ENCODE measurements at places on chromosomes 11 and 22.

DNA sequence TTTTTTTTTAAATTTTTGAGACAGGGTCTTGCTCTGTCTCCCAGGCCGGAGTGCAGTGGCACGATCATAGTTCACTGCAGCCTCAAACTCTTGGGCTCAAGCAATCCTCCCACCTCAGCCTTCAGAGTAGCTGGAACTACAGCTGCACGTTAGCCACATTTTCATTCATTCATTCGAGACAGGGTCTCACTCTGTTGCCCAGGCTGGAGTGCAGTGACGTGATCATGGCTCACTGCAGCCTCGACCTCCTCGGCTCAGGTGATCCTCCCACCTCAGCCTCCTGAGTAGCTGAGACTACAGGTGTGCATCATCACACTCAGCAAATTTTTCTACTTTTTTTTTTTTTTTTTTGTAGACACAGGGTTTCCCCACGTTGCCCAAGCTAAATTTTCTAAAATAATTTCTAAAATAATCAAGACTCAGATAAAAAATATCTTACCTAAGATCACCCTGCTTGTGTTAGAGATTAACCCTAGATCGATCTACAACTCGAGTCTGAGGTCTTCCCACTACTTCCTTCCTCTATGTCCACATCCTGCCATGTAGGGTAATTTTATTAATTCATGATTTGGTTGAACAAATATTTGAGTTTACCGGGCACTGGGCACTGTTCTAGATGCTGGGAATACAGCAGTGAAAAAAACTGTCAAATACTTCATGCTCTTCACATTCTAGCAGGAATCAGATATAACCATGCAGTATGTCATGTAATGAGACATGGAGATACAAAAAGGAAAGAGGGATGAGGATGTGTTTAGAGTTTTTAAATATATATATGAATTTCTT is 15.1 kb downstream of the EIF4G2 start:
- DNase-seq, result no peak

DNA sequence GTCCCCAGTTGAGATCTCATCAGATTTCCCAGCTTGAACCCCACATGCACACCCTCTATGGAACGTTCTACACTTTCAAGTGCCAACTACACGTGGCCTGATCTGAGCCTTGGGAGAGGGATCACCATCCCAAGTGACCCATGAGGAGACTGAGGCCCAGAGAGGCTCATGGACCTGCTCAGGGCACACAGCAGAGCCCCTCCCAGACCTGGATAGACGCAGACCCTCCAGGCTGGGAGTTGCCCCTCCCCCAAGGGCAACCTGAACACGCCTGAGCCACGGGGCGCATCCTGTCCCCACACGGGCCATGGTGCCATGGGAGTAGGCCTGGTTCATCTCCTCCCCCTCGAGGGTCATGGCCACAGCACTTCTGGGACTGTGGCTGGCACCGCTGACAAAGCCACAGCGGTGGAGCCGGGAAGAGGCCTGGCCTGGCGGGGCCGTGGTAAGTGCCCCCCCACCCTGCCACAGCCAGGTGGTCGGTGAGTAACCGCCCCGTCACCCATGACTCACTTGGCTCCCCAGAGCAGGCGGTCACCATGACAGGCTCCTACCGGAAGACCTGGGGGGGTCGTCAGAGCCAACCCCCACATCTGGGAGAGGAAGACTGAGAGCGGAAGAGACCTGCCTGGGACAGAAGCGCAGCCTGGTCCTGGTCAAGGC is 8.1 kb downstream of the WNT7B start:
- no peak for DNase-seq

DNA sequence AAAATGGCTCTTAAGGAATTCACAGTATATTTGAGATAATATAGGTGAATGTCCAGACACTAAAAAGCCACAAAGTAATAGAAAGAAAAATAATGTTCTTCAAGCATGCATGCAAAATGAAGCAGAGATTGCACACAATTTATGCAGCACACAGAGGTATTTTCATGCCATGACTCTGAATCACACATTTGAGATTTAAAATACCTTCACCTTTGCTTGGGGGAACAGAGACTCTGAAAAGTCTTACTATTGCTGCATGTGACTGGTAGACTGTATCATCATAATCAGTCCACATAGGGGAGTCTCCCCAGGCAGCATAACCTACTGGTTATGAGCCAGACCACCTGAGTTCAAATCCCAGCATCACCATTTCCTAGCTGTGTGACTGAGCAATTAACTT is 96.2 kb downstream of the RCN1 start:
- no peak for DNase-seq

- DNase-seq, result no peak
These were observed 1089.3 kb downstream of the FAM181B start for GRCh38 chr11:81644239-81644840.

GRCh38 chr11:12298610-12299009 is 78.8 kb upstream of the PARVA start:
- DNase-seq, result no peak

DNA sequence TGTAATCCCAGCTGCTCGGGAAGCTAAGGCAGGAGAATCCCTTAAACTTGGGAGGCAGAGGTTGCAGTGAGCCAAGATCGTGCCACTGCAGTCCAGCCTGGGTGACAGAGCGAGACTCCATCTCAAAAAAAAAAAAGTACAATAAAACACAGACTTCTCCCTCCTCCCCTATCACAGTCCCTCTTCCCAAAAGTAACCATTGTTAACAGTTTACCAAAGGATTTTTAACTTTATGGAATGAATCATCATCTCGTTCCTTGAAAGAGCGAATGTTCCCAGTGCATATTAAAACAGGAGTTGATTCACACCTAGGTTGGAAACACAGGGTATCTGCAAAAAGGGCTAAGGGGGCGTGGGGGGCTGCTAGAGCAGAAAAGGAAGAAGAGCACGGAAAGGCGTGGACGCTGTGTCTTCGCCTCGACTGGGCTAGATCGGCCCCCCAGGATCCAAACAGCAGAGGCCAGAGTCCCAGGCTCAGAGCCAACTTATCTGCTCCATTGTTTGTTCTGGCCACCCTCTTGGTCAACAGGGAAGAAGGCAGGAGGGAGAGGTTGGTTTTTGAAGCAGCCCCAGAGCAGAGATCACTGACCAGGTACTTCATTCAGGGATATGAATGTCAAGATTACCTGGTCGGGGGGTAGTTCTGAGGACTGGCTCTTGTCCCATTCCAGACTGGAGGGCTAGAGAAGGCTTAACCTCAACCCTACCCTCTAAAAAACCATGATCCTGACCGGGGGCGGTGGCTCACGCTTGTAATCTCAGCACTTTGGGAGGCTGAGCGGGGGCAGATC is 2.1 kb upstream of the AHNAK start:
- DNase-seq, result no peak

GRCh38 chr11:44570411-44571155 is 5.1 kb downstream of the CD82 start:
- DNase-seq, result no peak

DNA sequence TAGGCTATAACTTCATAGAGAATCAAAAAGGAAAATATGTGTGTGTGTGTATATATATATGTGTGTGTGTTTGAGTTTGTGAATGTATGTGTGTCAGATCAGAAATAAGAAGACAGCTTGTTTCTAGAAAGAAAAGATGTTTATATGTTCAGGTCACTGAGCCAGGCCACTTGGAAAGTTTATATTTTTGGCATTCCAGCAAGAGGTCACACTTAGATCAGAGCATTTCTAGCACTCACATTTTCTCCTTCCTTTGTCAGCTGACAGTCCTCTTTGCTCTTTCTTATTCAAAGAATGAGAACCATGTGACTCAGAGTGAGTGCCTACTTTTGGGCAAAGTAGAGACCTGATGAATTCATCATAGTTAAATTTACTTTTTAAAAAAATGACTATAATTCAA is 22.9 kb downstream of the RAB38 start:
- DNase-seq, result no peak

- DNase-seq, result no peak
These were observed 359.1 kb downstream of the KCNA4 start for GRCh38 chr11:29657709-29658108.

DNA sequence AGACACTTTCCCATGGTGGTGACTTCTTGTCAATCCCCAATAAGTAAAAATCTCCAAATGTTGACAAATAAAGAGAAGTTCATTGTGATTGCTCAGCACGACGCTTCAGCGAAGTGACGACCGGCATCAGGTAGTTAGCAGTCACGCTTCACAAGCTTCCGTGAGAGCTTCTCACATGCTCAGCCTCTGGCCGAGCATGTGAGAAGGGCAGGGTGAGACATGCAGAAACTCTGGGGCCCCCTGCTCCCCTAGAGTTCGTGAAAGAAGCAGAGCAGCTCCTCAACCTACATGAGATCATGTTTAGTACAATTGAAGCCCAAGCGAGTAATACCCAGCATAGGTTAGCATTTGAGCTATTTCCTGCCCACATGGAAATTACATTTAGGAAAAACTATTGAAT is 4.4 kb upstream of the C11orf16 start:
- DNase-seq, result no peak

DNA sequence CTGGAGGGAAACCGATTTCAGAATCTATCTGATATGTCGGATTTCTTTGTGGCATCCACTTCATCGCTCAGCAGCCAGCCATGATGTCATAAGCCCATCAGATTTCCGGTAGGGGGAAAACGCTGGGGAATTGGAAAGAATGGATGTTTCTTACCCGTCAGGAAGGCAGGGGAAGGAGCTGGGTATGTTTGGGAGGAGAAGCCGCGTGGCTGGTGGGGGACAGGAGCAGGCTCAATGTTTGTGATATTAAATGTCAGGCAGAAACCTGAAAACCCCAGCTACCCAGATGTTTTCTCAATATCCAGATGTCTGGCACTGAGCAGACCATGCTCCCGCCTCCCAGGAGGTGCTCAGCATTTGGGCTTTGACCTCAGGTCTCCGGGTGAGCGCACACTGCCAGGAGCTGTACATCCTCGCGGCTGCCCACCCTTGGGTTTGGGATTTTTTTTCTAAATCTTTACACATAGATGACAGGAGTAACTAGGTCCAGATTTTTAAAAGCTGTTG is 67.5 kb downstream of the NFAM1 start:
- DNase-seq, result no peak

DNA sequence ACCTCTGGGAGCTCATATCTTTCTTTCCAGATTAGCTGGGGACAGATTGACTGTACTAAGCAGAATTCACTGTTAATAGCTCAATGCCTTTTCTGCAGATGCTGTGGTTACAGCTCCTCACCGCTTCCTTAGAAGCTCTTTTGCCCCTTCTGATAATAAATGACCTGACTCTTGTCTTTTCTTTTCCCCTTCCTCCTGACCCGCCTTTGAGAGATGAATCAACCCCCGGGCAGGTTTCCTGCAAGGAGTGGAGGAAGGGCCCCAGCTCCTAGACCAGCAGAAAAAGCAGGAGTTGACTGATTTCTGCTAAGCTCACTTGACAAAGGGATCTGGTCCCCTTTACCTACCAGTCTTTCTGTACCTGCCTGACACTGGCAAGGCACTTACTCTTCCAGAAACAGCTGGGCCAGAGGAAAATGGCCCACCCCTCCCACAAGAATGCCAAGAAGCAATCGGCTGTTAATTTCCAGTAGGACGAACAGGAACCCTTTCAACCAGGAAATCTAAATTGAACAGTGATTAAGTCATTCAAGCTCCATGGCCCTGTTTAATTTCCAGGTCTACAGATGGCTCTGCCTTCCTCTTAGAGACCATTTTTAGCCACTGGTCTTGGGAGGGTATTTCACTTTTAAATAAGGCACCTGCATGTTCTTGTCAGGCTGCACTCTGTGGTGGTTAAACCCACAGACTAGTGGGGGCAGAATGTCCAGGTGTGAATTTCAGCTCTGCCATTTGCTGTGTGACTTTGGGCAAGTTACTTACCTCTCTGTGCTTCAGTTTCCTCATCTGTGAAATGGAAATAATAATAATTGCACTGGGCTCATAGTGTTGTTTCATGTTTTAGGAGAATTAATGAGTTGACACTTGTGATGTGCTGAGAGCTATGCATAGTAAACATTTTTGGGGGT is 67.5 kb downstream of the PRR5L start:
- no peak for DNase-seq

DNA sequence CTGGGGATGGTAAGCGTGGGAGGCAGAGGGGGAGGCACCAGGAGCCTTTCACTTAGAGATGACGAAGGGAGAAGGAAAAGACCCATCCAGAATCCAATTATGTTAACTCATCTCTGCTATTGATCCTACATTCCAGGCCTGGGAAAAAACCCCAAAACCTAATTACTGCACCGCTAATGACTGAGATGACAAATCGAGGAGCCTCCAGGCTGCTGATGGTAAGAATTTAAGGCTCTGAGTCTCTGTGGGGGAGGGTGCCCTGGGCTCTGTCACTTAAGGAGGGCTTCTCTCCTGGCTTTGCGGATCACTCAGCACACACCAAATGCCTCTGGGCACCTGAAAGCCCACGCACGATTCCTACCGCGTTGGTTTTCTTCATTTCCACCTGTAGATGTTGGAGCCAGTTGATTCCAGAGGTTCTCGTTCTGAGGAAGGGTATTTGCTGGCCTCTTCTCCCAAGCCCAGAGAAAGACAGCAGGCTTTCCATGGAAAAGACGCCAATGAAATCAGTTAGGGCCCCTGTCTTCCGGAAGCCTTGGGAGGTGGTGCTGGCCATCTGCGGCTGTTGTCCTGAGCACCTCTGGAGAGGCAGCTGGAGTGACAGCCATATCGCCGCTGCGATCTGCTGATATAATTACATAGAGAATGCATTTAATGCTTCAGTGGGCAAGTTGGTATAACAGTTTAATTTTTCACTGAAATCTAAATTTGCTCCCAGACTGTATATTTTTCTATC is 751.2 kb downstream of the BRD1 start:
- DNase-seq, result no peak

DNA sequence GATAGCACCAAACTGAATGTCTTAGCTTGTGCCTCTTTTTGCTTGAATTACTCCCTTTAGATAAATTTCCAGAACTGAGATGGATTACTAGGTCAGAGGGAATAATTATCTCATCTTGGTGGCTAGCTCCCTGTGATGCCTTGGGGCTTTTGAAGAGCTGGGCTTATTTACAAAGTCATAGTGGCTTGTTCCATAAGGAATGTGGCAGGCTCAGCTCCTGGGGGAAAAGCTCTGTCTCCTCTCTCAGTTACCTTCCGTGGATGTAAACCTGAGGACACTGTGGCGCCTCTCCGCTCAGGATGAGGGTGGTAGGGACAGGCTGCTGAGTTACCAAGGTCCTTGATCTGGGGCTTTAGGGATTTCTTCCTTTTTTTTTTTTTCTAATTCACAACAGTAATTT is 121.7 kb downstream of the PARVA start:
- no peak for DNase-seq

- DNase-seq, result no peak
These were observed 8.5 kb downstream of the DENND6B start for GRCh38 chr22:50318356-50318697.

DNA sequence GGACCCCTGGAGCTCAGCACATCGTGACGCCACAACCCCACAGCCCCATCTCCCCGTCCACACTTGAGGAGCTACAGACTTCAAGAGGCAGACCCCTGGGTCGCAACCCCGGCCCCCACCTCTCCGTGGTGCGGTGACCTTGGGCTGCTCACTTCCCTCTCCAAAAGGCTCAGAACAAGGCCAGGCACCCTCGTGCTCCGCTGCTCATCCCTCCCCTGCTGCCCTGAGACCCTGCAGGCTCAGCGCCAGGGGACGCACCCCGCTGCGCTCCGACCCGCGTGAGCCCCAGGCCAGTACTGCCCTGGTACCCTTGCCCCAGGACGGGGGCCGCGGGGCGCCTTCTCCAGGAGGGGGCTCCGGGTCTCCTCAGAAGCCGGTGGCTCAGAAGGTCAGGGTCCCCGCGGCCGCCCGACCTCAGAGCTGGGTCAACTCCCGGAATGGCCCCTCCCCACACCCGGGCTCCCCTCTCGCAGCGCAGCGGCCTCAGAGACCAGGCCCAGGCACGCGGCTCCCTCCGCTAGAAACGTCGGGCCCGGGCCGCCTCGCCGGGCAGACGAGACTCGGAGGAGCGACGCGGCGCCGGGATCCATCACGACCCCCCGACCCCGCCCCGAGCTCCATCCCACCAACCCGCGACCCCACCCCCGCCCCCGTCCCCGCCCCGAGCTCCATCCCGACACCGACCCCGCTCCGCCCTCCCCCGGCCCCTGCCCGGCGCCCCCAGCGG is 563 bp downstream of the GATD1 start:
- no peak for DNase-seq
